ENCODE measurements at places on chromosomes 7 and 10.

DNA sequence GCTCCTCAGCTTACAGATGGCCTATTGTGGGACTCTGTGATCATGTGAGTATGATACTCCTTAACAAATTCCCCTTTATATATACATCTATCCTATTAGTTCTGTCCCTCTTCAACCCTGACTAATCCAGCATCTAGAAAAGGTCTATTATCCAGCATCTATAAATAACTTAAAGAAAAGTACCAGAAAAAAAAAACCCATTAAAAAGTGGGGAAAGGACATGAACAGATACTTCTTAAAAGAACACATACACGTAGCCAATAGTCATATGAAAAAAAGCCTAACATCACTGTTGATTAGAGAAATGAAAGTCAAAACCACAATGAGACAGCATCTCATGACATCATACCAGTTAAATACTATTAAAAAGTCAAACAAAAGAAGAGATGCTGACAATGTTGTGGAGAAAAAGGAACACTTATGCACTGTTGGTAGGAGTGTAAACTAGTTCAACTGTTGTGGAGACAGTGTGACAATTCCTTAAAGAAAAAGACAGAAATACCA, 549.5 kb upstream of the GRM3 start:
- no peak for DNase-seq

GRCh38 chr7:101233907-101234547, 3.6 kb downstream of the CLDN15 start:
- DNase-seq, result no peak

- DNase-seq, result no peak
Measured at GRCh38 chr10:114697061-114697598, 39.1 kb upstream of the ABLIM1 start.

DNA sequence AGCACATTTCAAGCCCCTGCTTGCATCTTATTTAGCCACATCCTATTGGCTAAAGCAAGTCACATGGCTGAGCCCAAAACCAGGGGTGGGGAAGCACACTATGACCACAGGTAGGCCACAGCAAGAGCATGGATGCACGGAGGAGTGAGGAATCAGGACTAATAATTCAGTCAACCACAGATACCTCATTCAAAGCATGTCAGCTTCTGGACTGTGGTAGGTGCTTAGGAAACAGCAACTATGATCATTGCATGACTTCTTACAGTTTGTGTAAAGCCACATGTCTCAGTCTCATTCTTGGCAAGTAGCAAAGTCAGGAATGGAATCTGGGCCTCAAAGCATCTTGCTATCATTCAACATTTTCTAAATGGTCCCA, 79.0 kb upstream of the EMX2 start:
- no peak for DNase-seq

DNA sequence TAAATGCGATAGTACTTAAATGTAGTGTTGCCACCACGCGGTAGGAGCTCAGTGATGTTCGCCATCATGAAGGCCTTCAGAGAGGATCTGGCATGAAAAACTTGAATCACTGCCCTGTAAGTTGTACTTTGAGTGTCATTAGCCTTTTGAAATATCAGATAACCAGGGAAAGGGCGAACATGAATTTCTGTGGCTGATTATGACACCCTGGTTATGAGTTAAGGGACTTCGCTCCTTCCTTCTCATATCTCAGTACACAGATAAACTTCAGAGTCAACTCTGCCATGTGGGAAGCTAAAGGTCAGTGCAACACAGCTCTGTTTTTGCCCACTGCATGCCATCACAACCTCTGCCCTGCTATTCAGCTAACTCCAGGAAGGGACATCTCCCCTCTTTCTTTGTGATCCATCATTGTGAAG, 8.9 kb upstream of the ACSL5 start:
- DNase-seq, result no peak

- no peak for DNase-seq
Measured at GRCh38 chr7:150803161-150803860, 2.7 kb downstream of the TMEM176A start.

DNA sequence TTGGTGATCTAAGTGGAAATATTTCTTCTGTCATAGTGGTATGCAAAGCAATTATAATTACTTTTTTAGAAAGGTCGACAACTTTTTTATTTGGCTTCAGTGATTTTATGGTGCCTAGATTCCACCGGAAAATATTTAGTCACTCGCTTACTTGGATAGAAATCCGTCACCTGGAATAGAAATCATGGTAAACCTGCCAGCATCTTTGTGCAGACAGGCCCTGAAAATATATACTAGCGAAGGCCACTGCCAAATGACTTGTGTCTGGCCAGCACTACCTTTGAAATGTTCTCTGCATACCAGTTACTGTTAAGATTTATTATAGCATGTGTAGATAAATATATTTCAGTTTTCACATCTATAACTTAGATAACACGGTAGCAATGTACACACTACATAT, 226.4 kb downstream of the AGMO start:
- no peak for DNase-seq

DNA sequence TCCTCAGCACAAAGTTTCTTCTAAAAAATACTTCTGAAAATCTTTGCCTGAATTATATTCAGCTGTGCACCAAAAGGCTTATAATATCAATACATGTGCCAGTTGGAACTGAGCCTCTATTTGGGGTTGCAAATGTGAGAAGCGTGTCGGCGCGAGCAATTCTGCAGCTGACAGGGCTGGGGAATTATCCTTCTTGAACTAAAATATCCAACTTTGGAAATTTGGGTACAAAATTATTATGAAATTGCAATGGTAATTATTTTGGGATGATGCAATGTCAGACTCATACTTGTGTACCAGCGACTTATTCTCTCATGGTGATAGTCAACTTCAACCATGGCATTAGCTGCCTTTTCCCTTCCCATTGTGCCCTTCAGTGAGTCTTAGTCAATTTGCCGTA, 507.0 kb upstream of the KLF6 start:
- no peak for DNase-seq

DNA sequence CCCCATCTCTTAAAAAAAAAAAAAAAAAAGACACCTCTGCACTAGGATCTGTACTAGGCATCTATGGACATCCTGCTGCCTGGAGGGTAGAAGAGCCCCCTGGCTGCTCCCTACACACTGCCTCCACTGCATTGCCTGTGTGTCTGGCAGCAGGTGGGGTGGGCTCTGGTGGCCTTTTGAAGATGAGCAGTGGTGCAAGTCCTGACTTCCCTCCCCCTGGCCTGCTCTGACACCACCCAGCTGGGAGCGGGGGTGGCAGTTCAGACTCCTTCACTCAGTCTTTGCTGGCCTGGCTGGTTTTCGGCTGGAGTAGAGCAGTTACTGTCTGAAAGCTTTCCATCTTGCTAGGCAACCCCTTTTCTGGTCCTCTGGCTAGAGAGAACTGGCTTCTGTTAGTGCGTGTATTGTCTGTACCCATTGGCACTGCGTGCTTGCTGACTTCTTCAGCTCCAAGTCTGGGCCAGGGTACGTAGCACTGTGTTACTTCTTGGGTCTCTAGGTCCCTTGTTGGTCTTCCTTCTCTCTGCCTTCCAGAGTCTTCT, 17.6 kb downstream of the C10orf62 start:
- DNase-seq, result no peak

- DNase-seq, result no peak
Measured at GRCh38 chr10:114335614-114336013, 68.7 kb downstream of the AFAP1L2 start.

DNA sequence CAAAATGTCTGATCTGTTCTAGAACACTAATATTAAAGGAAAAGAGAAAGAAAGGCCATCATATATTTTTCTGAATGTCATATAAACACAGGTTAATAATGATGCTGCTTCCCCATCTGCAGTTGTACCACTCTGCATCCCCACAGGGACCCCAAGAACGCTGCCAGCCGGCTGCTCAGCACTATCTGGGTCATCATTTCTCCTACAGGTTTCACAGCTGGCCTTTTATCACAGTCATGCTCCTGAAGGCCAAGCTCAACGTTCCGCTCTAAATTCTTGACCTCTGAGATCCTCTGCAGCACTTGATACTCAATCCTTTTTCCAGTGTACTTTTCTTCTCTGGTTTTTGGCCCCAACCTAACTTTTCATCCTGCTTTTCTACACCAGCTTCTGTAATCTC, 4.8 kb downstream of the IDI1 start:
- no peak for DNase-seq

GRCh38 chr7:2566890-2567678, 8.3 kb downstream of the IQCE start:
- DNase-seq, result no peak

- no peak for DNase-seq
Measured at GRCh38 chr10:121578965-121579364, 19.3 kb downstream of the FGFR2 start.

DNA sequence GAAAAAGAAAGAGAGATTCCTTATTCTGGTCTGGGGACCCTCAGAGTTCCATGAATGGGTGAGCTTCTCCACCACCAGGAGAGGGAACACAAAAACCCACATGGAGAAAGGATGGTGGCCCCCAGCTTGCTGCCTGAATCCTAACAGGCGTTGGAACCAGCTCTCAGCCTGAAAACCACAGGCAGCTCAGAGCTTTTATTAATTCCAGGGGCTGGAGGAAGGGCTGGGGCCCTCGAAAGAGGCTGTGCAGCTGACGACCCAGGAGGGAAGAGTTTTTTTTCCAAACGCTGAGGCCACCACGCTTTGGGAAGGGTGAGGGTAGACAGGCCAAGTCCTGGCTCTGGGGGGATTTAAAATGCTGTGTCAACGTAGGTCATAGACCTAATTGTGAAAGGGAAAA, 10.8 kb upstream of the ELN start:
- DNase-seq, result no peak

GRCh38 chr10:28250782-28251181, 52.1 kb downstream of the MPP7 start:
- DNase-seq, result no peak

GRCh38 chr10:92644921-92645320, 44.8 kb upstream of the HHEX start:
- DNase-seq, result no peak

GRCh38 chr10:83310688-83311087, 828.6 kb upstream of the GHITM start:
- no peak for DNase-seq

DNA sequence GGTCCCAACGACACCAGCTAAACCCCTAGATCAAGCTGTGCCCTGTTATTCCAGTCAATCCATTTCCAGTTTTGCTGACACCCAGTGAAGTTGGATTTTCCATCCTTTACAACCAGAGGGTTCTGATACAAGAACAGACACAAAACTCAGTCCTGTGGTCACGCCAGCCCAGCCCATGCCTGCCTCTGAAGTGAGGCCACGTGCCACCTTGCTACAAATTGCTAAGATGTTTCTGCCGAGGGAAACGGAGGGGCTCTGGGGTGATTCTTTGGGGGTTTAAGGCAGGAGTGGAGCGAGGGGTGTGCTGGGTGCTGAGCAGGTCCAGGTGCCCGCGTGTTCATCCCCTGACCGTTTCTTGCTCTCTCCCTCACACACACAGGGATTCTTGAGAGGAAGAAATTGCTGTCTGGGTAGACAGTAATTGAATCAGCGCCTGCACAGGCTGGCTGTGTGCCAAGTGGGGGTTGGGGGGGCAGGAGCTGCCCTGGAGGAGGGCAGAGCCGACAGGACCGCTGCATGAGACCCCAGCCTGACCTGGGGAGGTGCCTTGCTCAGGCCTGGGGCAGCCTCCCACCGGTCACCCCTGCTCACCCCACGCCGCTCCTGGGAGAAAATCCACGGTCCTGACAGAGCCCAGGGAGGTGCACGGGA, 38.1 kb downstream of the ADAP1 start:
- no peak for DNase-seq

DNA sequence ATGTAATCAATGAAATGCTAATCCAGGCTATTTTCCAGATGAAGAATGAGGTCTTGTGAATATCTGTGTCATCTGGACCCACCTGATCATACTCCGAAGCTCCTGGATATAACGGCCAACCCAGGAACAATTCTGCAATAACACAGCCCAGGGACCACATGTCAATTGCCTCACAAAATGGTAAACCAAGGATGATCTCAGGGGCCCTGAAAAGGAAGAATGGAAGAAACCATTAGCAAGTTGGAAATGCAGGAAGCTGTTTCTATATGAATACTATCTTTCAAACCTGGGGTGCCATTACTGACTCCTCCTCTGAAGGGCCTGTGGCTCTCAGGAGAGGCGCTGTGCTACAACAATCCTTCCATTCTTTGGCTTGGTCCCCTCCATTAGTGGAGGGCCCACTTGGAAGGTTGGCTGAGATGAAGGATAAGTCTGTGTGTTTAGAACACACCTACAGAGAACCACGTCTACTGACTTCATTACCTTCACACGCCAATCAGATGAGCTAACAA, 108.1 kb downstream of the CLEC2L start:
- DNase-seq, result no peak

DNA sequence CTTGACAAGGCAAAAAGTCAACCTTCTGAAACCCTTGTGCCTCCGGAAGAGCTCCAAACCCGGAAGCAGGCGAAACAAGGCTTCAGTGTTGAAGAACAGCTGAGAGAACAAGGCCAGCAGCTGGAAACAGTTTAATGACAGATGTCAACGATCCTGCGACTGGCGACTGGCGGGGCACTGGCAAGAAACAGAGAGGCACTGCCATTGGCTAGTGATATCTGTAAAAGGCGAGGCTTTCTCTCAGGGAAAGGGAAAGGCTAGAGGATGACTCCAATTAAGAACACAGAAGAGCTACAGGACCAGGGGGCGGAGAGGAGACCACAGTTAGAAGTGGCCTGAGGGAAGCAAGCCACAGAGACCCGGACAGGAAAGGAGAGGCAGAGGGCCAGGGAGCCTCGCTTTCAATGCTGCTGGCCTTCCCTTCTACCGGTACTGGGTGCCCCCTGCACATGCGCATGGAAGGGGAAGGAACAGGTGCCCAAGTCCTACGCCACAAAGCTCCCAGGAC, 19.4 kb downstream of the ITGB1 start:
- DNase-seq, result no peak

DNA sequence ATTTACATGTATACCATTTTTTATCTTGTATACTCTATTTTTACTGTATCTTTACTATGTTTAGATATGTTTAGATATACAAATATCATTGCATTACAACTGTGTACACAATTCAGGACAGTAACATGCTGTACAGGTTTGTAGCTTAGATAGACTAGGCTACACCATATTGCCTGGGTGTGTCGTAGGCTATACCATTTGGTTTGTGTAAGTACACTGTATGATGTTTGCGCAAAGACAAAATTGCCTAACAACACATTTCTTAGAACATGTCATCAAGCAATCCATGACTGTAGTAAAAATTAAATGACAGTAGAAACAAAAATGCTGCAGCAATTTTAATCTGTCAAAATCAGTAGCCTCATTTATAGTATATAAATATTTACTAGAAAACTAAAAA, 812.2 kb downstream of the GRM8 start:
- DNase-seq, result no peak

Measured in activated CD8-positive, alpha-beta memory T cell treated with anti-CD3 and anti-CD28 coated beads for 1 hour (primary cell).